Liver (tissue), 10 donors: ENCODE measurements at places on chromosomes 16 and 17. TPM values are rescaled to one million over a fixed set of nuclear protein-coding genes. Genes with fewer than 3 reads are reported as not detected.

ACAP1 gene
- 7.4 TPM for total RNA-seq

VPS35L gene
- total RNA-seq = 16.1 TPM

PRRT2 gene
- 0.59 TPM for total RNA-seq

BOLA2 gene
- total RNA-seq = 16.2 TPM

GRB7 gene
- 1.9 TPM for total RNA-seq

ACSM2A gene
- total RNA-seq = 30.1 TPM

TMEM204 gene
- total RNA-seq = 3.5 TPM

CCDC92B gene
- not detected for total RNA-seq

SPATA32 gene
- not detected for total RNA-seq

TRPV3 gene
- 0.19 TPM for total RNA-seq

EVI2B gene
- total RNA-seq = 2.8 TPM

AIPL1 gene
- total RNA-seq = not detected

PHOSPHO1 gene
- 99.4 TPM for total RNA-seq

CLDN6 gene
- 0.75 TPM for total RNA-seq

CTRL gene
- total RNA-seq = 0.50 TPM

SULT1A4 gene
- total RNA-seq = 5.5 TPM

- DNase-seq = no peak
Measured at GRCh38 chr17:21173543-21173942, 40.4 kb downstream of the TMEM11 start.

DNA sequence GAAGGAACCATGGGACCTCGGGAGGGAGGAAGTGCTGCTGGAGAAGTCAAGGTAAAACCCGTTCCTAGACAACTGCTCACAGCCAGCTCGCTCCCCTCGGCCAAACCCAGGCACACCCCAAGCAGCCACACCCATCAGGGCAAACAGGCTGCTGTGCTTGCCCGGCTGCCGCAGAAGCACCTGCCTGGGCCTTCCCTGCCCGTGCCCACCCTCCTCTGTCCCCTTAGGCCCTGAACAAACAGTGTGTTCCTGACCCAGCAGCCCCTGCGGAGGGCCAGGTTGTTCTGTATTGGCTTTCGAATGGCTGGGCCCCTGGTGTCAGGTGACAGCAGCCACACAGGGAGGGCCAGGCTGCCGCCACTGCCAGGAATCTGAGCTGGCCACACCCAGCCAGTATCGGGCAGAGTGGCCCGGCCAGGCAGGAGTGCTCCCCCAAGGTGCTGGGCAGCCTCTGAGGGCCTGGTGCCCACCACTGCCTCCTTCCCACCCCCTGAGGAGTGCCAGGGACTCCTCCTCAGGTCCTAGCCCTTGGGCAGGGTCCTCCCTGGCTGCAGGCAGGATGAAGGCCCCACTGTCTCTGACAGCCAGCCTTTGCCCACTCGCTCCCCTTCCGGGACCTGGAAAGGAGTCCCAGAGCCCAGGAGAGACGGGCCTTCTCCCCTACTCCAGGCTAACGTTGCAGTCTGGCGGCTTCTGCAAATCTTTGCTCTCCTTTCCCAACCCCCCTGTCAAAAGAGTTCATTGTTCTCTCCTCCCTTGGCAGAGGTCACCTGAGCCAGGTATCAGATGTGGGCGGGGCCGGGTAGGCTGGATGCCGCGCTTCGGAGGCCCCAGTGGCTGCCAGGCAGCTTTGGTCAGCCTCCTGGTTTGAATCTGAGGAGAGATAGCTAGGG lies 24.0 kb downstream of the LLGL2 start:
- DNase-seq = peak; percentile 46

- peak; percentile 51 for DNase-seq
Measured at GRCh38 chr16:71537643-71538042, 11.4 kb downstream of the CHST4 start.

GRCh38 chr17:58686980-58687379 lies 4.9 kb downstream of the TEX14 start:
- DNase-seq = no peak

- DNase-seq = no peak
Measured at GRCh38 chr16:27066668-27067537, at the start of gene C16orf82. C16orf82 (plus strand) TSS chr16:27066927.

GRCh38 chr17:81518785-81519283 lies 6.2 kb upstream of the ACTG1 start:
- no peak for DNase-seq

- DNase-seq = no peak
Measured at GRCh38 chr16:4743226-4743878, 9.0 kb downstream of the DNAAF8 start.

GRCh38 chr17:29107933-29108822 lies 65.2 kb downstream of the PIPOX start:
- no peak for DNase-seq

DNA sequence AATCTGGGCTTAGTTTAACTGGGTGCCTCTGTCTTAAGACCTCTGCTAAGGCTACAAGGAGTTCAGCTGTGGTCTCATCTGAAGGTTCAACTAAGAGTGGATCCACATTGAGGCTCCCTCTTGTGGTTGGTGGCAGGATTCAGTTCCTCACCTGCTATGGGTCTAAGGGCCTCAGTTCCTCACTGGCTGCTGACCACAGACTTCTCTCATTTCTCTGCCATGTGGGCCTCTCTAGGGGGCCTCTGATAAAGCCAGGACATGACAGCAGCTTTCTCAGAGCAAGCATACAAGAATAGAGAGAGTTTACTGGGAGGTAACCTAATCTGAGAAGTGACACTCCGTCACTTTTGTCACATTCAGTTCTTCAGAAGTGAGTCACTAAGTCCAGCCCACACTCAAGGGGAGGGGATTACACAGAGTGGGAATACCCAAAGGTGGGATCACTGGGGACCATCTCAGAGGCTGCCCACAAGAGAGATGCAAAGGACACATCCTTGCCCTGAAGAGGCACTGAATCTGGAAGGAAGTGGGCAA lies 19.2 kb upstream of the ABAT start:
- no peak for DNase-seq

GRCh38 chr17:52828621-52829020 lies 670.1 kb upstream of the CA10 start:
- no peak for DNase-seq

- DNase-seq = no peak
Measured at GRCh38 chr16:57020651-57021050, 31.3 kb downstream of the NLRC5 start.

- peak; percentile 40 for DNase-seq
Measured at GRCh38 chr17:40564883-40565768, at the start of gene CCR7. CCR7 (minus strand) TSS chr17:40565472; CDS start chr17:40565409, 63 bp downstream.

- DNase-seq = peak; percentile 81
Measured at GRCh38 chr16:49620158-49620868, 235.6 kb downstream of the ZNF423 start.

- no peak for DNase-seq
Measured at GRCh38 chr16:83891742-83892141, 7.2 kb upstream of the MLYCD start.

GRCh38 chr16:56451753-56452689 lies 667 bp downstream of the OGFOD1 start:
- DNase-seq = no peak

GRCh38 chr16:86479419-86479818 lies 30.9 kb upstream of the FOXF1 start:
- DNase-seq = no peak

DNA sequence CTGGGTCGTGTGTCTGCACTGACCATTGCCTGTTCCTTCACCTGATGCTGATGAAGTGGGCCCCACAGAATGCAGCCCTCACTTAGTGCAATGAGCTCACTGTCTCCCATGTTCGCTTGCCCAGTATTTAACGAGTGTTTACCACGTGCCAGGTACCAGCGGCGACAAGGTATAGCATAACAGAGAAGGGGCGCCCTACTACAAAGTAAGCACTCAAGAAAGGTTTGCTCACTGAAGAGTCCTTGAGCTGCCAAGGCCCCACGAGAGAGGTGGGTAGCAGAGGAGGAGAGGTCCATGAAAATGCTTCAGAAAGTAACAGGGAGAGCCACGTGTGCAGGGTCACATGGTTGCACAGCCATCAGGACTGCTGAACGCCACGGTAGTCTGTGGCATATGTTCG lies 230.0 kb downstream of the NTN1 start:
- DNase-seq = no peak

DNA sequence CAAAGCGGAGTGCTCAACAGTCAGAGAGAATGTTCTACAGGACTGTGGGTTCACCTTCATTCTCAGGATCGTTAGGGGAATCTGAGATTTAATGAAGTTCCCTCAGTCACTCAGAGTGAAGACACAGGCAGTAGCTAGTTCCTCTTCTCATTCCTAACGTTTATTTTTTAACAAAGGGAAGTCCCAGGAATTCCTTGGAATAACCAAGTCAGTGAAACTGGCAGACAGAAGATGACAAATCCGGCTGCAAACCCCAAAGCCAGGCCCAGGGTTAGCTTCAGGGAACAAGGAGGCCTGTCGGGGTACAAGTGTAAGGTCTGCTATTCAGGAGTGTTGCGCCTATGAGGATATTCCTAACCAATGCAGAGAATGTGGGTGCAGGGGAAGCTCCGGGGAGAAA lies 42.0 kb downstream of the COTL1 start:
- DNase-seq = no peak

DNA sequence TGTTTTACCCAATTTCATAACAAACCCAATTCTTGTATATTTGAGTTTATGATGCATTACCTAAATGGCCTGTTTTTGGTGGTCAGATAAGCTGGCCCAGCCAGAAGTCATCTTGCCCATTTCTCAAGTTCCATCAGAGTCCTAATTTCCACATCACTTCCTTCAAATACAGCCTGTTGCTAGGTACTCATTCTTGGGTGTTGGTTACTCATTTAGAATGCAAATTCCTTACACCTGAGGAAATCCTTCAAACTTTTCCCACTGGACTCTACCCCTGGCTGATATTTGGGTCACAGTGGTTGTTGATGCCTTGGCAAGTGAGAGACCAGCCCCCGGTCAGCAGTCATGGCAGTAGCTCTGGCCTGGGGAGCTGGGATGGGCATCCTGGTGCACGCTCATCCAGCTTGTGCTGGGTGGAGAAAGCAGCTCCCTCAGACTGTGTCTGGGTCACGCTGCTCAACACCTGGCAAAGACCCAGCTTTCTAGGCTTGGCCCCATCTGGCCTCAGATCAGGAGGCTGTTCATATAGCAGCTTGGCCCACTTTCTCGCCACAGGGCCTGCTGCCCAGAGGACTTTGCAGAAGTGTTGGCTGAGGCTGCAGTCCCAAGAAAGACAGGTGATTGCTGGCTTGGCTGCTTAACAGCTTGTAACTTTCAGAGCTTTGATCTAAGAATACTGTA lies 25.8 kb downstream of the WSB1 start:
- DNase-seq = peak; percentile 45

DNA sequence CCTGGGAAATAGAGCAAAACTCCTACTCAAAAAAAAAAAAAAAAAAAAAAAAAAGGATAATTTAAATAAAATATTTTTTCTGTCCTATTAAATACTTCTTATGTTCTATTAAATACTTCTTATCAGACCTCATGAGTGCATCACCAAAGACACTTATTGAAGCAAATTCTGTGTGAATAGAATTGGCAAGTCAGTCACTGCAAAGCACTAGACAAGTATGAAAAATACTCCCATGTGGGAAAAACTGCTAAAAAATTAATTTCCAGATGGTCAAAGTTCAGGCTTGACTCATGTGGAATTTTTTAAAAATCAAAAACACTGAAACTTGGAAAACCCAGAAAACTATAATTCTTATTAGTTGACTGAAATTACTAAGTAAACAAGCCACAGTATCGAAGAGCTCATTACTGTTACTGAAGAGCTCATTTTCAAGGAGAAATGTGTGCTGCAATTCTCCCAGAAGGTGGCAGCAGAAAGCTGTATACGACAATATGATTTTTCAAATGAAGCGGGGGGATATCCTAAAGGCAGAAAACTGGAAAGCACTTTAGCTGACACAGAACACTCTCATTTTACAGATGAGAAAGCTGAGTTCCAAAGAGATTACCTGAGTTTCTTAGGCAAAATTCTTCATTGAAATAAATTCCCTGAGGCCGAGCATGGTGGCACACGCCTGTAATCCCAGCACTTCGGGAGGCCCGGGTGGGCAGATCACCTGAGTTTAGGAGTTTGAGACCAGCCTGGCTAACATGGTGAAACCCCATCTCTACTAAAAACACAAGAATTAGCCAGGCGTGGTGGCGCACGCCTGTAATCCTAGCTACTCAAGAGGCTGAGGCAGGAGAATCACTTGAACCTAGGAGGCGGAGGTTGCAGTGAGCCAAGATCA lies 15.9 kb upstream of the FBXO47 start:
- DNase-seq = no peak

- no peak for DNase-seq
Measured at GRCh38 chr16:75996491-75996890, 270.2 kb upstream of the CPHXL start.

GRCh38 chr16:70474320-70475053 lies 20.1 kb downstream of the FCSK start:
- DNase-seq = no peak

DNA sequence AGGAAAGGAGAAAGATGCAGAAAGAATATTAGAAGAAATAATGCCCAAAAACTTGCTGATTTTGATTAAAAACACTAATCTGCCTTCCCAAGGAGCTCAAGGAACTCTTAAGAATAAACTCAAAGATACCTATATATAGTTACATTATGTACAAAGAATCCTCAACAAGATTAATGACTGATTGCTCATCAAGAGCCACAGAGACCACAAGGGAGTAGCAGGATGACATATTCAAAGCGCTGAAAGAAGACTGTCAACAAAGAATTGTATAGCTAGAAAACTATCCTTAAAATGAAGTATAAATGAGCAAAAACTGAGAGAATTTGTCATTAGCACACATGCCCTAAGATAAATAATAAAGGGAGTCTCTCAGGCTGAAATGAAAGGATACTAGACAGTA lies 6.2 kb downstream of the LPCAT2 start:
- no peak for DNase-seq
